ENCODE measurements at places on chromosomes 1 and 21.

GRCh38 chr1:47030170-47030805 lies 6.8 kb downstream of the CYP4X1 start:
- DNase-seq, result no peak

DNA sequence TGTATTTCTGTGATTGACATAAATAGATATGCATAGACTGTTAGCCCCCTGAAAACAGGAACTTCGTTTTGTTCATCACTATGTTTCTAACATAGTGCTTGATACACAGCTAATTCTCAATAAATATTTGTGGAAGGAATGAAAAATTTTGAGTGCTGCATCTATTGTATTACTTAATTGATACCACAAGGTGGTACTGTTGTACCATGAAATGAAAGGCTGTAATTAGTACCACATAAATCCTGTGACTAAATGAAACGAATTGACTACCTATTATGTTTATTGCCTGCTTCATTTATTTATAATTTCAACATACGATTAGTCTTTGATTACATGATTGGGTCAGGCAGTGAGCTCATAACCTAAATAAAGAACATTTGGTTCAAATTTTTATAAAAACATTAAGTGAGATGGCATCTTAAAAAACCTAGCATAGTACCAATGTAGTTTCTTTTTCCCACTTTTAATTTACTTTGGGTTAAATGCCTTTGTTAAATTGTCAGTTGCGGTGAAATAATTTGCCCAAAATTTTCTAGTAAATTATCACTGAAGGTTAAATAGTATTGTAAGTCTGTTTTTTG lies 15.0 kb upstream of the TGFB2 start:
- peak; percentile 28 for DNase-seq

DNA sequence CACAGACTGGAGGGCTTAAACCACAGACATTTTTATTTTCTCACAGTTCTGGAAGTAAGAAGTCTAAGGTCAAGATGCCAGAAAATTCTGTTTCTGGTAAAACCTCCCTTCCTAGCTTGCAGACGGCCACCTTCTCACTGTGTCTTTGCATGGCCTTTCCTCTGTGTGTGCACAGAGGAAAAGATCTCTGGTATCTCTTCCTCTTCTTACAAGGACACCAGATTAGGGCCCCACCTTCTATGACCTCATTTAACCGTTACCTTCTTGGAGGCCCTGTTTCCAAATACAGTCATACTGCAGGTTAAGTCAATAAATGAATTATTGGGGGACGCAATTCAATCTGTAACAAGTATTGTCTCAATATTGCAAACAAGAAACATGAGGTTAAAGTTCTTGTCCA lies 63.0 kb upstream of the PRDX6 start:
- peak; percentile 51 for DNase-seq

DNA sequence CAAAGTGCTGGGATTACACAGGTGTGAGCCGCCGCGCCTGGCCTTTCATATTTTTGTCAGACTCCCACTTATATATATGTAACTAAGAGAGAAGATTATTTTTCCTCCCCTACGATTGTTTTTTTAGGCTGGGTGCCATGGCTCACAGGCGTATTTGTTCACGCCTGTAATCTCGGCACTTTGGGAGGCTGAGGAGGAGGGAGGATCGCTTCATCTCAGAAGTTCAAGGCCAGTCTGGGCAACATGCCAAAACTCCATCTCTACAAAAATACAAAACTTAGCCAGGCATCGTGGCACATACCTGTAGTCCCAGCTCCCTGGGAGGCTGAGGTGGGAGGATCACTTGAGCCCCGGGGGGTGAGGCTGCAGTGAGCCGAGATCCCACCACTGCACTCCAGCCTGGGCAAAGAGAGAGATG lies 23.9 kb upstream of the ITLN2 start:
- no peak for DNase-seq

- no peak for DNase-seq
These were observed 9.5 kb upstream of the NDUFS5 start for GRCh38 chr1:39016604-39017171.

DNA sequence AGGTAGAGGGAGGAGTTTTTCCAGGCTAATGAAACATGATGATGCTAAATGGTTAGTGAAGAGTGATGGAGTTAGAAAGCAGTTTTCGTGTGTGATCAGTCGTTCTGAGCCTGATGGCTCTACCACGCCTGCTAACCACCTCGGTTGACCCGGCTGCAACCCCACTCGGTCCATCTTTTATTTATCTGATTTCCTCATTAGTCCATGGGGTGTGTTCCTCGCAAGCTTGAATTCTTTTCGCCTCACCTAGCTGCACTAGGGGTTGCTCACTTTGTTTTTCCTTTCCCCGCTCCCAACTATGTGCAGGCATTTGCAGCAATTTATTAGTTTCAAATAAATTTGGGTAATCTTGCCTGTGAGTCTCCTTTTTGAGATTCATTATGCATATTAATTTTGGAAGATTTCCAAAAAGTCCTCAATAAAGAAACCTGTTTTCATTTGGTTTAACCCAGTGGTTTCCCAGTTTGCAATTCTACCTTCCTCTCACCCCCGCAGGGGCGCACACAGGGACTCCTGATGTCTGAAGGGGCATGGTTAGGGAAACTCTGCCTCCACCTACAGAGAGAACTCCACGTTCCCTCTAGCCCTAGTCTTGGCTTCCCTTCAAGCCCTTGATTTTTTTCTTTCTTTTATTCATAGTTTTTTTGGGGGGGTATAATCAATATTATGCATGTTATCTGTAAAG lies 12.6 kb downstream of the B3GALT5 start:
- DNase-seq, result no peak

GRCh38 chr1:101977266-101977665 lies 19.5 kb downstream of the OLFM3 start:
- no peak for DNase-seq

- no peak for DNase-seq
These were observed 323.0 kb downstream of the PLPP3 start for GRCh38 chr1:56256153-56257000.

DNA sequence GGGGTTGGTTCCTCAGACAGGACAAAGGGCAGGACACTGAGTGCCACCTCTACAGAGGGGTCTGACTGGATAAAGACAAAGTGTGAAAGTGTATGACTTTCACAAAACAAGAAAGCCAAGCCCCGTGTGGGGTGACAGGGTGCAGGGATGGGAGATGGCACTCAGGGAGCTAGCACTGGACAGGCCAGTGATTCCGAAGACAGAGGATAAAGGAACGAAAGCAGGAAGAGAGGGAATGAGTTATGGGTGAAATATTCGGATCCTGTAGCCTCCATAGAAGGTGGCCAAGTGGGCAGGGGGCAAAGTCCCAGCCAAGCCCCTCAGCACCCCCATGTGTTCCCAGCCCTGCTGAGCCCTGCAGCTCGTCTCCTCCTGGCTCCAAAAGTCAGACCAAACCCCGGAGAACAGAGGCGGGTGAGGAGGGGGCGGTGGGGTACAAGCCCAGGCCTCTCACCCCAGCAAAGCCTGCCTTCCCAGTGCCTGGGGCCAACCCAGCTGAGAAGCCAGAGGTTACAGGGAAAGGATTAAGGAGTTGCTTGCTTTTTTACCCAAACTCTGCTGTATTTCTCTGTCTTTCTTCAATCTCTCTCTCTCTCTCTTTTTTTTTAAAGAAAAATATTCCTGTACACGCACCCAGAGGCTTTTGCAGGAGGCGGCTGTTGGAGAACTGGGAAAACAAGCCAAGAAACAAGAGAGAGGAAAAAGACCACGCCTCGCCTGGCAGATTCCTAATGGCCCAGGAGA lies 14.0 kb upstream of the WASF2 start:
- DNase-seq, result no peak

DNA sequence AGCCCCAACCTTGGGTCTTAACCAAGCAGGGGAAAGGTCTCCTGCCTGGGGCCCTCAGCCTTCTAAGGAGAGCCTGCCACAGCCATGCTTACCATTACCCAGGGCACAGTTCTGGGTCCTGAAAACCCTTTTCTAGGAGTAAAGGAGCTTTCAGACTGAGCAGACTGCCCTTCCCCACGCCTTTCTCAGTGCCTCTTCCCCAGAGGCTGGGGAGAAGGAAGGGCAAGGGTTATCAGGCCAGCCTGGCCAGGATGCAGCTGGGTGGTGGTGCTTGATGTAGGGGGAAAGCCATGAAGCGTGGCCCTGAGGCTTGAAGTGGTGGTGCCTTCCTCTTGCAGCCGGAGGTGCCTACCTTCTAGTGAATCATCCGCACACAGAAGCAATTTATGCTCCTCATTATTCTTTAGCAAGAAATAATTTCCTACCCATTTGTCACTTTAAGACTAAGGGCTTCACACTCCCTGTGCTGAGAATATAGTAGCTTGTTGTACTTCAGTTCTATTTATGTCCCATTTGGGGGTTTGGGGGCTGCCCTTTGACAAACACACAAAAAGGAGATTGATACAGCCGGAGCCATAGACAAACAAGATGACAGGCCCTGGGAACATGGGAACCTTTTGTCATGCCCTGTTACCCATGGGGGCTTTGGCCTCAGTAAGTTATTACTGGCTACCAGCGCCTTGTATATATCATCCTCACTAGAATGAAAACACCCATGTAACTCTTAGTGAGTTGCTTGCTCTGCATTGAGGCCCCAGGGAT lies 40.7 kb downstream of the MAN1C1 start:
- DNase-seq, result no peak

DNA sequence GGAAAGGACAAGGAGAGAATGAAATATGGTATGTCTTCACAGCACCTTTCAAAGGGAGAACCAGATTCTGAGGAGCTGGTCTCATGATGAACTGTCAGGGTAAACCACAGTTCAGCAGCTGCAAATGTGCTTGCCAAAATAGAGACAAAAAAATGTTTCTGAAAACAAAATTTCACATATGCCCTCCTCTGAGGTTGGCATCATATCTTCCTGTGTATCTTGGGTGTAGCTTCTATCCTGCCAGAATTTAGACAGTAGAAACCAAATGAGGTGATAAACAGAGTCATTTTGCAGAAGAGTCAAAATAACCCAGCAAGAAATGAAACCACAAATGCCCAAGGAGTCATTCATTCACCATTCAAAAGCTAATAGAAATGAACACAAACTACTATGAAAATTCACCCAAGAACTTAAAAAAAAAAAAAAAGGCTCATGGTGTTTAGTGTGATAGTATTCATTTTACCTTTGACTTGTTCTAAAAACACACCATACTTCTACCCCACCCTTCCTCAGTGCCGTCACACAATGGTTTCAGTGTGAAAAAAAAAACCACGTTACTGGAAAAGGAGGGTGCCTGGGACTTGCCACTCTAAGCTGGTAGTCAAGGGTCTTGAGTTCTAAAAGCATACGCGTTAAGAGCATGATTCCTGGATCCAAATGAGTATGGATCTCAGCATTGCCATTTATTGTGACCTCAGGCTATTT lies 18.5 kb downstream of the SELL start:
- no peak for DNase-seq

- no peak for DNase-seq
These were observed 120.3 kb downstream of the TM2D1 start for GRCh38 chr1:61604684-61605083.

DNA sequence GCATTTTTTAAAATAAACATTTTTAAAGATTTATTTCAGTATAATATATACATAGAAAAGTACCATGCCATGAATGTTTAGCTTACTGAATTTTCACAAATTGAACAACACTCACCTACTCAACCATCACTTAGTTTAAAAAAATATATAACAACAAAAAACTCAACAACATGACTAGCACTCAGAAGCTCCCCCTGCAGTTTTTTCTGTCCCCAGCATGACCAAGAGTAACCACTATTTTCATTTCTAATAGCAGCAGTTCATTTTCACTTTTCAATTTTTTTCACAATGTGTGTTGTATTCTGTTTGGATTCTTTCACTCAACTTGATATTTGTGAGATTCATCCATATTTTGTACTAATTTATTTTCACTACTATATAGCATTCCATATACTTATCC lies 162.3 kb upstream of the POGK start:
- no peak for DNase-seq

GRCh38 chr1:49306507-49307070 lies 529.9 kb upstream of the BEND5 start:
- no peak for DNase-seq

GRCh38 chr1:226410958-226411357 lies 3.1 kb upstream of the PARP1 start:
- DNase-seq, result no peak

GRCh38 chr1:85830837-85831236 lies 122.6 kb upstream of the ZNHIT6 start:
- no peak for DNase-seq

DNA sequence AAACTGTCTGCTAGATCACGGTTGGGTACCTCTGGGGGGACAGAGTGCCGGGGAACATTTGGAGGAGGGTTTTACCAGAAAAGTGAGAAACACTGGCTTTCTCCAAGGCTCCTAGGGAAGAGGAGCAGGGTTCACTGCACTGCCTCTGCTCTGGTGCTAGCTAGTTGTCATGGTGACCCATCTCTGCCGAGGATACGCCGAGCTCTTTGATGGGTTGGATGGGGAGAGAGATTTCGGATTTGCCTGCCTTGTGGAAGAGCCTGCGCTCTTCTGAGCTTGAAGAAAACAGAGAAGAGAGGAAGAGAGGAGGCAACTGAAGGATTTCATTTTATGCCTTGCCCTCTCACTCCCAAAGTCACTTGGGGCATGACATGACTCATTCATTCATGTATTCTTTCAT lies 92.1 kb downstream of the NAV1 start:
- DNase-seq, result no peak

DNA sequence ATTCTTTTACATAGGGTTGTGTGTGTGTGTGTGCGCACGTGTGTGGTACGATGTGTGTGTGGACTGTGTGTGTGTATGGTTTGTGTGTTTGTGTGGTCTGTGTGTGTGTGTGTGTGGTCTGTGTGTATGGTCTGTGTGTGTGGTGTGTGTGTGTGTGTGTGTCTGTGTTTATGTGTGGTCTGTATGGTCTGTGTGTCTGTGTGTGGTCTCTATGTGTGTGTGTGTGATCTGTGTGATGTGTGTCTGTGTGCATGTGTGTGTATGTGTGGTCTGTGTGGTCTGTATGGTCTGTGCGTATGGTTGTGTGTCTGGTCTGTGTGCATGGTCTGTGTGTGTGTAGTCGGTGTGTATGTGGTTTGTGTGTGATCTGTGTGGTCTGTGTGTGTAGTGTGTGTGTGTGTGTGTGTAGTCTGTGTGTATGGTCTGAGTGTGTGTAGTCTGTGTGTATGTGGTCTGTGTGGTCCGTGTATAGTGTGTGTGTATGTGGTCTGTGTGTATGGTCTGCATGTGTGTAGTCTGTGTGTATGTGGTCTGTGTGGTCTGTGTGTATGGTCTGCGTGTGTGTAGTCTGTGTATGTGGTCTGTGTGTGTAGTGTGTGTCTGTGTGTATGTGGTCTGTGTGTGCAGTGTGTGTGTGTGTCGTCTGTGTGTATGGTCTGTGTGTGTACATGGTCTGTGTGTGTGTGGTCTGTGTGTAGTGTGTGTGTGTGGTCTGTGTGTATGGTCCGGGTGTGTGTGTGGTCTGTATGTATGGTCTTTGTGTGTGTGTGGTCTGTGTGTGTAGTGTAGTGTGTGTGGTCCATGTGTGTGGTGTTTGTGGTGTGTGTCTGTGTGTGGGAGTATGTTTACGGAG lies 46.8 kb downstream of the RHOU start:
- no peak for DNase-seq

GRCh38 chr1:87334351-87335174 lies 5.9 kb downstream of the LMO4 start:
- no peak for DNase-seq

GRCh38 chr1:18187054-18187453 lies 79.5 kb downstream of the IGSF21 start:
- no peak for DNase-seq

Data from memory B cell (primary cell).